T-cell (primary cell): ENCODE measurements at places on chromosomes 6 and 20.
A peak's percentile ranks its signal among the peaks of the same experiment; 100 is the strongest.

GRCh38 chr6:88490908-88491264 is 324.7 kb upstream of the CNR1 start:
- no peak for DNase-seq

GRCh38 chr20:41617902-41618806 is at the start of gene CHD6:
CHD6 (minus strand) TSS chr20:41618377; CDS start chr20:41551337, 67,040 bp downstream.
- peak; percentile 99 for DNase-seq

DNA sequence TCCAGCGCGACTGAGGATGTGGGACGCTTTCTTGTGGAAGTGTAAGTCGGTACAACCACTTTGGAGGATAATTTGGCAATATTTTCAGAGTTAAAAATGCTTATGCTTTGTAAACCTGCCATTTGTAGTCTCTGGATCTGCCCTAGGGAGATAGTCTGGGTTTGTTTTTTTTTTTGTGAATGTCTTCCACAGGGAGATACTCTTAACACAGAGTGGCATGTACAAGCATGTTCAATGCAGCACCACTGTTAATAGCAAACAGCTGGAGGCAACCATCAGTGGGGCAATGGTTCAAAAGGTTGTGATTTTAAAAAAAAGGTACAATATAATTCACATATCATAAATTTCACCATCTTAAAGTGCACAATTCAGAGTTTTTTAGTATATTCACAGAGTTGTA is 22.4 kb downstream of the SLC9A8 start:
- DNase-seq, result no peak

DNA sequence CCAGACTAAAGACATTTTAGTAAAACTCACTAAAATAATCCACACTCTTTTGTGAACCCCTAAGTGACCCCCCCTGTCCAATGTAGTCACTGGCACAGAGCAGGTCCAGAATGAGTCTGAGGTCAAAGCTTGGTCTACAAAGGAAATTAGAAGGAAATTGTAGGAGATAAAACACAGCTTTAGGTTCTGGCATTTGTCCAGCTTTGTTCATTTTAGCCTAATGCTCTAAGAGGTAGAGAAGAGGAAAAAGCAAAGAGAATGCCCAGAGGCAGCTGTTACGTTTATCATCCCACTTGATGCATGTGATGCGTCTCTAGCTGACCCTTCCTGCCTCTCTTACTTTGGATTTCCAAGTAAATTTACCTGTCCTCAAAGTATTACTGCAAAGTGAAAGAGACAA is 62.5 kb downstream of the CNKSR3 start:
- no peak for DNase-seq

GRCh38 chr20:64104667-64105451 is 2.5 kb downstream of the NPBWR2 start:
- DNase-seq, result no peak

DNA sequence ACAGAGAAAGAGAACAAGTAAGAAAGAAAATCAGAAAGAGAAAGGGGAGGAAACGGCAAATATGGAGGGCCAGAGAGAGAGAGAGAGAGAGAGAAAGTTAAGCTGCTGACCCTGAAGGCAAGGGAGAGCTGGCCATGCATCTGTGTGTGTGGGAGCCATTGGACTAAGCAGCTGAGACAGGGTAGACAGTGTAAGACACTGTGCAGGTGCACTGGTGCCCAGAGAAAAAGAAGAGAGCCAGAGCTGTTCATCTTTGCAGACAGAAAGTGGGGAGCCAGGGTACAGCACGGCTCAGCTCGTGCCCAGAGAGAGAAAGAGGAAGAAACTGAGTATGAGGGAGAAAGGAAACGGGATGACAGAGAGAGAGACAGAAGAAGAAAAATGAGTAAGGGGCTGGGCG is 24.2 kb upstream of the ZNF318 start:
- no peak for DNase-seq

DNA sequence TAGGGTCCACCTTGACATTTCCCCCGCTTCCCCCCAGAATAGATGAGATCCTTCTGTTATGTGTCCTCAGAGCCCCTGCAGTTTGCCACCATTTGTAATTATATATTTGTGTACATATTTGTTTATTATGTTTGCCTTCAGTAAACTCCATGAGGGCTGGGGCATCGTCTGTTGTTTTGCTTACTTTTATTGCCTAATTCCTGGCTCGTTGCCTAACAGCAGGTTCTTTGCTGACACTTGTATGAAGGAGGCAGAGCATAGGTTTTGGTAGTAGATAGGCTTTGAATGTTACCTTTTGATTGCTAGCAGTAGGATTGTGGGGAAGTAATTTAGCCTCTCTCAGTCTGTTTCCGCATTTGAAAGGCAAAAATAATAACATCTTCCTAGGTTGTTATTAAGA is 9.9 kb downstream of the MAP3K4 start:
- DNase-seq, result no peak

DNA sequence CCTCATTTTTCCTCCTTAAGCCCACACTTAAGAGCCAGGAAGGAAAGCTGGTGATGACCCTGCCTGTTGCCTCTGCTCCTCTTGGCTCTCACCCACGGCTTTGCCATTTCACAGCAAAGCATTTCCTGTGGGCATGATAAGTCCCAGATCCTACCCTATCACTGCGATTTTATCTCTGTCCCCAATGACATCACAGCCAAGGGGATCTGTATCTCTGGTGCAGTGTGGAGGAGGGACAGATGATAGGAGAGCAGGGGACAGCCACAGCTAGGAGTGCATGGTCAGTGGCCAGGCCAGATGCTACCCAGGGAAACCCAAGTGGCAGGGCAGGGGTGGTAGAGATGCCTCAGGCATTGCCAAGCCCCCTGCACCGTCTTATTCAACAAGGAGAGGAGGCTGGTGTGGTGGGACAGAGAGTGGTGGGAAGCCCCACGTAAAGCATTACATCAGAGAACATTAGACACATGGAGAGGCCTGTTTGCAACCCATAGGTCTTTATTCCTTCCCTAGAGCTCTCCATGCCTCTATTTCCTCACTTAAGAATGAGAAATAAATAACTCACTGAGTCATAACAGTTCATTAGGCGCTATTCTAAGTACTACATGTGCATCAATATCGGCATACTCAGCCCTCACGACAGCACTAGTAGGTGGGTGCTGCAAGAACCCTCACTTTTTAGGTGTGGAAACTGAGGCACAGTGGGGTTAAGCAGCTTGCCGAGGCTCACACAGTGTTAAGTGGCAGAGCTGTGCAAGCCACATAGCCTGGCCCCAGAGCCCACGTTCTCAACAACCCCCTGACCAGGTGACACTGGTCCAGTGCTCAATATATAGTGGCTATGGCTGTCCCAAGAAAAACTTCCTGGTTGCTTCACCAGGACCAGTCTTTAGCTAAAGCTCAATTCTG is 4.6 kb downstream of the TFEB start:
- DNase-seq, result no peak

- no peak for DNase-seq
These were observed 73.3 kb downstream of the PCSK2 start for GRCh38 chr20:17300113-17300512.

- DNase-seq, result no peak
These were observed 5.0 kb upstream of the GSTA3 start for GRCh38 chr6:52914516-52914915.

GRCh38 chr6:109013656-109014305 is 80.9 kb downstream of the SESN1 start:
- DNase-seq, result no peak

GRCh38 chr6:54244430-54244829 is 63.8 kb upstream of the TINAG start:
- no peak for DNase-seq

DNA sequence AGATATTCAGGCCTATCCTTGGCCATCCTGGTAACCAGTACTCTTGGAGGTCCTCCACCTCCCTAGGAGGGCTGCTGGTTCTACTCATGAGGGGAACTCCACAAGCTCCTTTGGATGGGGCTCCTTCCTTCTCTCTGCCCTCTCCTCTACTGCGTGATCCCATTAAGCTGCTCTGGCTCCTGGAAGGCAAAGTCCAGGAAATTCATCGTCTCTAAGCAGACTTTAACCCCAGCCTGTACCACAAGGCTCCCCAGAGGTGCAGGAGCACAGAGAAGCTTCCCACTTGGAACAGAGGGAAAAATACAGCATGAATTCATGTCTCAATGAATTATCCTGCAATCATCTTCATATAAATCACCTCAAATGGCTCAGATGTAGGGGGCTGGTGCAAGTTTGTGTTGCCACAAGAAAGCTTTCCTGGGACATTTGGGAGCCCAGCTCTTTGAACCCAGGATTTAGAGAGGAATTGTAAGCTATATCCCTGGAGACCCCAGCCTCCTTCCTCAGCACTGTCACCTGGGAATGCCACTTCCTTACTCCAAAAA is 355.4 kb downstream of the CDC5L start:
- no peak for DNase-seq

- DNase-seq, result no peak
These were observed 49.4 kb upstream of the IRF4 start for GRCh38 chr6:341914-342831.

- DNase-seq, result no peak
These were observed 12.1 kb downstream of the CEP85L start for GRCh38 chr6:118639054-118639964.

DNA sequence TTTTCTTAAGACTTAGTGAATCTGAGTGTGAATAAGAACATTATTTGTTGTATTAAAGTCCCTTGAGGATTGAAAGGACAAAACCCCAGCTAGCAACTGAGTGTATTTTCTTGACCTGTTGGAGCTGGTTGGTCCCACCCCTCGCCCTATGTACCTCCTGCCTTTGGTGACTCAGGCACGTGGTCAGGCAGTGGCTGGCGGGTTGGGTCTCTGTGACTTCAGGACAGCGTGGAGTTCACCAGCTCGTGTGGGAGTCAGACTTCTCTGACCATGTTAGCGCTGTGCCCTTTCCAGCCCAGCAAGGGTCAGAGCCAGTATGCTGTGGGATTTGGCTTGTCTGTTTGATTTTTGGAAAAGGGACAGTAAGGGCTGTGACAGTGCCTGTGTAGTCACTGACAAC is 93.7 kb downstream of the SSR1 start:
- no peak for DNase-seq

DNA sequence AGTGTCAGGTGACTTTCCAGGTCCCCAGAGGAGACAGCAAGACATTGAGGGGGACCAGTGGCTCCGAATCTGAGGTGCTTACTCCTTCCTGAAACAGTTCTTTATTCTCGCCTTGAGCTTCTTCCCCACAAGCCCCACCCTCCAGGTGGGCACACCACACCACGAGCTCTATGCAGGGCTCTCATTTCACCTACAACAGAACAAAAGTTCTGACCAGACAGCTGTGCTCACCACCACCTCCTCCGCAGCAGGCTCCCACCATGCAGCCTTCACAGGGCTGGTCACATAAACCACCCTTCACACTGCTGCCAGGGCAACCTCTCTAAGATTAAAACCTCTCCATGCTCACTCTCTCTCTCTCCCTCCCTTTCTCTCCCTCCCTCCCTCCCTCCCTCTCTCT is 384.5 kb upstream of the ARID1B start:
- DNase-seq, result no peak

- DNase-seq, result no peak
These were observed 176.9 kb upstream of the PRND start for GRCh38 chr20:4544765-4545164.

- no peak for DNase-seq
These were observed 34.4 kb downstream of the DST start for GRCh38 chr6:56608332-56608731.

DNA sequence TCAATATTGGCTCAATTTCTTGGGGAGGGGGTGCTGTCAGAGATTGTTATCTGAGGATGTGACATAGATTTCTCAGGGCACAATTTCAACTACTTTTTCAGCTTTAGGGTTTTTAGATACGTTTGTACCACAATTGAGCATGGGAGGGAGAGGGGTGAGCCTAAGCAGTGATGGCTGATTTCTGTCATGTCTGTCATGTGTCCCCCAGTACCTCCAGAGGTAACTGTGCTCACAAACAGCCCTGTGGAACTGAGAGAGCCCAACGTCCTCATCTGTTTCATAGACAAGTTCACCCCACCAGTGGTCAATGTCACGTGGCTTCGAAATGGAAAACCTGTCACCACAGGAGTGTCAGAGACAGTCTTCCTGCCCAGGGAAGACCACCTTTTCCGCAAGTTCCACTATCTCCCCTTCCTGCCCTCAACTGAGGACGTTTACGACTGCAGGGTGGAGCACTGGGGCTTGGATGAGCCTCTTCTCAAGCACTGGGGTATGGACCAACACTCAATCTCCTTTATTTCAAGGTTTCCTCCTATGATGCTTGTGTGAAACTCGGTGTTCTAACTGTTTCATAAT is 3.4 kb downstream of the HLA-DRA start:
- DNase-seq, result no peak

DNA sequence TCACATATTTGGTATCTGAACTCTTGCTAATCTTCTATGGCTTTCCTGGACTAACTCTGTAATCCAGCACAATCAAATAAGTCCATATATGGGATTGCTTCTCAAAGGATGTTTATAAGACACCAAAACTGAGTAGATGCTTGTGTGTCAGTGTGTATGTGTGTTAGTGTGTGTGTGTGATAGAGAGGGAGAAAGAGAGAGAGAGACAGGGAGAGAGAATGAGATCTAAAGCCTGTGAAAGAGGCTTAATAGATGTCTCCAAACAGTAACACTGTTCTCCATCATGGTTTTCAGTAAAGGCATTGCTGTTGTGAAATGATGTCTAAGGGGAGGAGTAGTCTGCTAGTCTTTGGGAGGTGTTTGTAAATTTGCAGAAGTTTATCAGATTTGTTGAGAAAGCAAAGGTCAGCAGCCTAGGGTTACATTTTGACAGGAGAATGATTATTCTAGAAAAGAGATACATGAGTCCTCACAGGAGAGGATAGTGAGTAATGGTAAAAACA is 73.9 kb upstream of the MLIP start:
- DNase-seq, result no peak
